ENCODE measurements at places on chromosomes 2 and 18.

- DNase-seq = no peak
These were observed 105.1 kb downstream of the TPO start for GRCh38 chr2:1518331-1518803.

DNA sequence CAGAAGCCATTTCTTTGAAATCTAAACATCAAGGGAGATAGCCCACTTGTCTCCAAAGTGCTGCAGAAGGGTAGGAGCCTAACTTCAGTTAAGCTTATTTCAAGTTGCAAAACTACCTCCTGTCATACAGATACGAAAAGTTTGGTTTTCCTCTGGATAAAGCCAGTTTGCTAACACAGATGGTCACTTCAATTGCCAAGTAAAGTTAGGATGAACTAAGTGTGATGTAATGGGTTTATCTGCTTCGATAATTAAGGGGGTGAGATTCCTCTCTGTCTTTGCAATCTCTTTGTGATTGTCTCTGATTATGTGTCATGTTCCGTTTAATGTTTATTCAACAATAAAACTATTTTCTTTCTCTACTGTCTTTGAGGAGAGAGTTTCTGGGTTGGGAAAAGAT lies 156.4 kb downstream of the SLC39A10 start:
- no peak for DNase-seq

DNA sequence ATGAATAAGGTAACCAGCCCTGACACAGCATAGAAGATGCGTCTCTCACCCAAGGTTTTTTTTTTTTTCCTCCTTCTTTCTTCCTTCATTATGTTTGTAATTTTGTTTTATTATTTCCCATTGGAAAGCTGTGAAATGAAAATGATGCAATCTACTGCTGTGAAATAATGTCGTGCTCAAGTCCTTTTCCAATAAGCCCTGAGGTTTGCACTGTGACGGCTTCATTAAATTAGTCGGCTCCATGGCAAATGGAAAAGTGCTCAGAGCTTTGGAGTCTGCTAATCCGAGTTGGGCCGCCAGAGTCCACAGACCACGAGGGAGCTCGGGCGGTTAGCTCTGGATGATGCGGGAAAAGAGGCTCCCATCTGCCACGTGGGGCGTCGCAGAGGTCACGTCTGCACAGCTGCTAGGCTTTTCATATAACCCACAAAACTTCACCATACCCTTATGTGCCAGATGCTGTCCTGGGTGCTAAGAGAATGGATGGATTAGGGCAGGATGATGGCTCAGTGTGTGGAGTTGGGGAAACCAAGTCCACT lies 92.3 kb upstream of the CAPN13 start:
- DNase-seq = no peak

- peak; percentile 33 for DNase-seq
These were observed 93.0 kb downstream of the COL6A3 start for GRCh38 chr2:237320801-237321560.

- peak; percentile 60 for DNase-seq
These were observed 173.0 kb downstream of the CTIF start for GRCh38 chr18:48711651-48712486.

DNA sequence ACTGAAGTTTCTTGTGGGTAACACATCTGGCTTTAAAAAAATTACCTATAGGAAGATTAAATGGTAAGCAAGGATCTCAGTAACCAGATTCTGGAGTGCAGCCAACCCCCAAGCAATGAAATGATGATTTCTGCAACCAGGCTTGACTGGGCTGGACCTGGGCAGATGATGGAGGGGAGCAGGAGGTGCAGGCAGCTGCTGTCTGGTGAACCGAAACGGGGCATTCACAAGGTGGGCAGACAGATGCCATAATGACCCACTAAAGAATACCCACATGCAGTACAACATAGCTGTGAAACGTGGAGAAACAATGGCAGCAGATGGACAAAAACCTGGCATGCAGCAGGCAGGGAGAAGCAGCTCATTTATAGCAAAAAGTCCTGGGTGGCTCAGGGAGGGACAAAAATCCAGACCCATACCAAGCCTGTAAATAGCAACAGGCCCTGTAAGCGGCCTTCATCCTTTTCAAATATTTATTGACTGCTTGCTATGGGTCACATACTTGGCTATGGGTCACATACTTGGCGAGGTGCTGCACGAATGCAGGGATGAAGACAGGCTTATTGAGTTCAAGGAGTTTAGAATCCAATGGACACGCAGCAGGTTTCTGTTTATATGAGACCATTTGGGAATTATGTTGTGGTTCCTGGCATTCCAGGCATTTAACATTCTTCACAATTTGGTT lies 244.7 kb downstream of the HRH4 start:
- DNase-seq = peak; percentile 66

- DNase-seq = no peak
These were observed 66.9 kb upstream of the LRATD1 start for GRCh38 chr2:14565666-14566065.

DNA sequence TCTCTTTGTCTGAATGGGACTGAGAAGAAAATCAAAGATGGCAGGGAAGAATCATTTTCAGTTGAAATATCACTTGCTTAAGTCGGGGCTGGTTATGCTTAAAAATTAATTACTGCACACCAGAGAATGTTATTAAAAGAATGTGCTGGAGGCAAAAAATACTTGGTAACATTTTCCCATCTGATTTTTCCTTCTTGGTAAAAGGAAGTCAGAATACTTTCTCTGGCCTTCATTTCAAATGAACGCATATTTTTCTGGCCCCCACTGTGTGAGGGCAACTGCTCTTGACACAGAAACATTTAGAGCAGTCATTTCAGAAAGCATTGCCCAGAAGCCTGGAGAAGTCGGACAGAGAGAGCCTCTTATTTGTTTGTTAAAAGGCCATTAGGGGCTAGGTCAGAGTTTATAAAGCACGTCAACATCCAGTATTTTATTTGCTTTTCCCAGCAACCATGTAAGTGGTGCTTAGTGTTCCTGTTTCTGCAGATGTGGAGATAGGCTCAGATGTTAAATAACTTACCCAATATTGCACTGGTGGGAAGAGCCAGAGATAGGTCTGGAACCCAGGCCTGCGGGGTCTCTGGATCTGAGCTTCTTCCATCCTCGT lies 32.9 kb upstream of the LYPD6B start:
- DNase-seq = peak; percentile 57

DNA sequence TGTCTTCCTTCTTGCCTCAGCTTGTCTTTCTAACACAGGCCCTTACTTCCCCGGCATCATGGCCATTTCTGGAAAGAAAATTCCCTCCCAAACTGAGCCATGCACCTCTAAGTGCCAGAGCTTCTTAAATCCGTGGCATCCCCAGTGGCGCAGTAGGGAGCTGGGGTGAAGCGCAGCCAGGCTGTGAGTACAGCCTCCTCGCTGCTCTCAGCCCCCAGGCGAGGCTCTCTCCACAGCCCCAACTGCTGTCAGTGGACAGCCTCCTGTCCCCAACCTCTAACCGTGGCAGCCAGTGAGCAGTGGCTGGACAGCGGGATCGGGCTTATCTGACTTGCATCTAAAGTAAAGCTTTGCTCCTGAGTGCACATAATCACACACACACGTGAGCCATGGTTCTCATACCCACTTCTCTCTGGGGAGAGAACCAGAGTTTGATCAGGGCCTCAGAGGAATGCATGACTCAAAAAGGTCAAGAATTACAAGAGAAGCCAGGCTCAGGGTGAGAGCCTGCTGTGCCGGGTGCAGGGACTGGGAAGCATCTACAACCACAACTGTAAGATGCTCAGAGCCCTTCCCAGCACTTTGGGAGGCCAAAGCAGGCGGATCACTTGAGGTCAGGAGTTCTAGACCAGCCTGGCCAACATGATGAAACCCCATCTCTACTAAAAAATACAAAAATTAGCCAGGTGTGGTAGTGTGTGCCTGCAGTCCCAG lies 50.7 kb downstream of the SFXN5 start:
- DNase-seq = peak; percentile 91

DNA sequence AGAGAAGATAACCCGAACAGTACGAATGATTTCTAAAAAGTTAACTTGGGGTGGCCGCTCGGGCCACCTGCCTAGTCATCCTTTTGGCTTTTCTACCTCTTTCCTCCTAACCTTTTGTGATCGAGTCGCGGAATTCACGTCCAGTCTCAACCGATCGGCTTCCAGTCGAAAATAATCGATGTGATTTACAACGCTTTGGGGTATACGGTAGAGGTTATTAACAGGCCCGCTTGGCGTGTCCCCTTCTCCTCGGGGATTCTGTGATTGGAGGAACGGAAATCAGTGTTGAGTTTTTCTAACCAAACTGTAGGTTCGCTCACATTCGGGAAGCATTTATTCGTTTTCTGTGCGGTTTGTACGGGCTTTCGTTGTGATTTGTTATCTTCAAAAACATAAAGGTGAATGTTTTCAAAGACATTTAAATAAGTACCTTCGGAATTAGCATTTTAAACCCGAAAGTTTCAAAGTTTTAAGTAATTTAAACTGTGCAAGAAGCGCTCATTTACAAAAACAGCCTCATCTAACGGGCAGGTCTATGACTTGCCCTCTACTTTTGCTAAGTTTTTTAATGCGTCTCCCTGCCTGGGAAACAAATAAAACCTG lies 588 bp upstream of the FOXI3 start:
- DNase-seq = peak; percentile 3

DNA sequence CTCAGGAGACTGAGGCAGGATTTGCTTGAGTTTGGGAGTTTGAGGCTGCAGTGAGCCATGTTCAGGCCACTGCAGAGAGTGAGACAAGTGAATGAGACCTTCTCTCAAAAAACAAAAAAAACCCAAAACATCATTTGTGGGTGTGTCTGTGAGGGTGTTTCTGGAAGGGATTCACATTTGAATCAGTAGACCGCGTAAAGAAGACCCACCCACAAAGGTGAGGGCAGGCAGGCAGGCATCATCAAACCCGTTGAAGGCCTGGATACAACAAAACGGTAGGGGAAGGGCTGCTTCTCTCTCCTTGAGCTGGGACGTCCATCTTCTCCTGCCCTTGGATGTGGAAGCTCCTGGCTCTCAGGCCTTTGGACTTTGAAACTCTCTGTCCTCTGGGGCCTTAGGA lies 25.4 kb downstream of the CDKL4 start:
- DNase-seq = no peak

- peak; percentile 1 for DNase-seq
These were observed 173.9 kb downstream of the SUCLG1 start for GRCh38 chr2:84285056-84285747.

DNA sequence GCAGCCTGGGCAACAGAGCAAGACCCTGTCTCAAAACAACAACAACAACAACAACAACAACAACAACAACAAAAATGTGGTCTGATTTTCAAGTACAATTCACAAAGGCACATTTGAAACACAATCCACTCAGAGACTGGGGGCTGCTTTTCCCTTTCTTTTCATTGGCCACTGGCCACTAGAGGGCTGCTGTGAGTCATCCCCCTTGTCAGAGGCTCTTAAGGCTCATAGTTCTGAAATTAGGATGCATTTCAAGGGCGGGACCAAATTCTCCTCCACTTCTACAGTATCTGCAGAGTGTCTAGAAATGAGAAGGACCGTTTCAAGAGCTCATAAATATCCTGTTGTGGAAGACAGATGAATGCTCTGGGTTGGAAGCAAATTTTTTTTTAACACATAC lies 285.4 kb downstream of the NRXN1 start:
- DNase-seq = peak; percentile 60

- no peak for DNase-seq
These were observed 70.8 kb downstream of the KCNE4 start for GRCh38 chr2:223122781-223123180.

DNA sequence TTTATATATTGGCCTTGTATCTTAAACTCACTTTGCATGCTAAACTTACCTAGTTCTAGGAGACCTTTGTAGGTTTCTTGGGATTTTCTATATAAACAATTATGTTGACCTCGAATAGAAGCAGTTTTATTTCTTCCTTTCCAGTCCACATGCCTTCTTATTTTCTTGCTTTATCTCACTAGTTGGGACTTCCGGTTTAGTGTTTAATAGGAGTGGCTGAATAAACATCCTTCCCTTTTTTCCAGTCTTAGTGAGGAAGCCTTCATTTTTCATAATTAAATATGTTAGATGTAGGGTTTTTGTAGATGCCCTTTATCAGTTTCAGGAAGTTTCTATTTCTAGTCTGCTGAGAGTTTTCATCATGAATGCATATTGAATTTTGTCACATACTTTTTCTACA lies 347.3 kb upstream of the HNRNPA3 start:
- DNase-seq = no peak

DNA sequence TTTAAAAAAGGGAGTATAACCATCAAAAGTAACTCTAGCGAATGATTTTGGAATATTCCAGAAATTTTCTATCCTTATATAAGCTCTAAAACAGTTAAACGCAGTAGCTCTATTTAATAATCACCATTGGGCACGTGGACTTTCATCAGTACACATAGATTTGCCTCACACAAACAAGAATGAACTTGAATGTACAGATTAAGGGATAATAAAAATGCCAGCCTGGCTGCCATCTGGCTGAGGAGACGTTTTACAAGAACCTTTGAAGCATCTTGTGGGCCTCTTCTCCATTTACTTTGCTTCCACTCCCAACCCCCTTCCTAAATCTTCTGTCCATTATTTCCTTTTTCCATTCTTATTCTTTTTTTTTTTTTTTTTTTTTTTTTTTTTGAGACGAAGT lies 47.2 kb downstream of the AGAP1 start:
- no peak for DNase-seq

- DNase-seq = peak; percentile 56
These were observed 199.8 kb downstream of the CLIP4 start for GRCh38 chr2:29314816-29315571.

DNA sequence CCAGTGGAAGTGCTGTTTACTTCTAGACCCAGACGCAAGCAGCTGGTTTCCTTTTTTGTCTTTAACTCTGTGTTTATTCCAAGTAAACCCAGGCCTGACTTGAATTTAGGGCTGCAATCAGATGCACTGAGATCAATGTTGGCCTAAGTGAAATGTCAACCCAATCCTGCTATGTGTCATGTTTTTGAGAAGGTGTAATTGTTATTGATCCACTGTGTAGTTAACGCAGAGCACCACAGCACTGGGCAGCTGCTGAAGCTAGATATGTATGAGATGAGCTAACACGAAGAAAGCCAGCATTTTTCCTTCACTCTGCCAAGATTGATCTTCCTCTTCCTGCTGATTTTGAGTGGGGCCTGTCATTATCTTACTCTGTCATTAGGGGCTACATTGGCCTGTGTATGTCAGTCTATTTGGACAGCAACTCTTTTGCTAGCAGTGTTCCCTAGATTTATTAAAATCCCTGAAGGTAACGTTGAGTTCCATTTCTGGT lies 18.9 kb upstream of the DLX1 start:
- DNase-seq = no peak

DNA sequence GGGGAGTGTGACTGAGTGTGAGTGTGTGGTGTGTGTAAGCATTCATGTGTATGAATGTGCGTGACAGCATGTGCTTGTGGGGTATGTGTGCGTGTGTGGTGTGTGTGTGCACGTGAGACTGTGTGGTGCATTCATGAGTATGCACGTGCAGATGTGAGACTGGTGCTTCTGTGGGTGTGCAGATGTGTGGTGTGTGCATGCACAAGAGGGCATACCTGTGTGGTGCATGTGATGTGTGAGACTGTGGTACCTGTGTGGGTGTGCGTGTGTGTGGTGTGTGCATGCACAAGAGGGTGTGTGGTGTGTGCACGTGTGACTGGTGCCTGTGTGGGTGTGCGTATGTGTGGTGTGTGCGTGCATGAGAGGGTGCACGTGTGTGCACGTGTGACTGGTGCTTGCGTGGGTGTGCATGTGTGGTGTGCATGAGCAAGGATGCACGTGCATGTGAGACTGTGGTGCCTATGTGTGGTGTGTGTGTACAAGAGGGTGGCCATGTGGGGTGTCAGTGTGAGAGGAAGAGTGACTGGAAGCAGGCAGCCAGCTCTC lies 213.3 kb downstream of the TWIST2 start:
- DNase-seq = no peak

- DNase-seq = no peak
These were observed 156.1 kb downstream of the MGAT5 start for GRCh38 chr2:134410006-134410405.

Data from fibroblast of skin of scalp (primary cell).